ENCODE measurements at places on chromosomes 3 and 15. TPM values are rescaled to one million over a fixed set of nuclear protein-coding genes. Genes with fewer than 3 reads are reported as not detected.

Gene ADPRH
- total RNA-seq = 11.2 TPM

Gene GOLGA6D
- not detected for total RNA-seq

GRCh38 chr3:149625795-149626194 is 32.0 kb downstream of the WWTR1 start:
- no peak for DNase-seq

- no peak for DNase-seq
Measured at GRCh38 chr3:119933207-119933606, 151.3 kb downstream of the NR1I2 start.

GRCh38 chr3:74523811-74524210 is 90.6 kb downstream of the CNTN3 start:
- no peak for DNase-seq

DNA sequence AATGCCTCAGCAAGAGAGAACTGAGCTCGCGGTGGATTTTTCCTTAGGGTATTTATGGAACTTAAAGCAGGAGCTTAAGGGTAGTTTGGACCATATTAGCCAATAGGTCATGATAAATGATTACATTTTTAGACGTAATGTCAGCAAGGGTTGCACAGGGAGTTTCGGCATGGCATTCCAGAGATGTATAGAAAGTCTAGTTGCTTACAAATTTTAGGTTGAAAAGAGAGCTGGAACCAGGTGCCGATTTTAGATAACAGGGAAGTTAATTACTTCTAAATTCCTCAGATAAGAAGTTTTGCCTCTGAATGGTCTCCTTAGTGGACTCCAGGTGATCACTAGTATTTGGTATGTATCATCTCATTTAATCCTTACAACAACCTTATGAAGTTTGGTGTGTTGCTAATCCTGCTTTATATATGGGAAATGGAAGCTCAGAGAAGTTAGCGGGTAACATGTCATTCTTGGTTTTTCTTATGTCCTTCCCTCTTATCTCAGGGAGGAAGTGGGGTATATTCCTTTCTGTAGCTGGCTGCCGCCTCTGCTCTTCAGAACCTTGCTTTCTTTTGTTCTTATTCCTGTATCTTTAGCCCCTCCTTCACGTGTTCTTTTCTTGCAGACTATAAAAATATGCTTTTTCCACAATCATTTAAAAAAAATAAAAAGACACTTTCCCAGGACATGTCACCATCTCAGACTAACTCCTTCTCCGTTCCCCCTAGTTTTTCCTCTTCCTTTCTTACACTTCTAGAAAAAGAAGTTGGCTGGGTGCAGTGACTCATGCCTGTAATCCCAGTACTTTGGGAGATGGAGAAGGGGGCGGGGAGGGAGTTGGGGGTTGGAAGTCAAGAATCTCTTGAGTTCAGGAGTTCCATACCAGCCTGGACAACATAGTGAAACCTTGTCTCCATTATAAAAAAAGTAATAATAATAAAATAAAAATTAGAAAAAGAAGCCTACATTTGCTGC is 25.7 kb downstream of the IQGAP1 start:
- DNase-seq = no peak

DNA sequence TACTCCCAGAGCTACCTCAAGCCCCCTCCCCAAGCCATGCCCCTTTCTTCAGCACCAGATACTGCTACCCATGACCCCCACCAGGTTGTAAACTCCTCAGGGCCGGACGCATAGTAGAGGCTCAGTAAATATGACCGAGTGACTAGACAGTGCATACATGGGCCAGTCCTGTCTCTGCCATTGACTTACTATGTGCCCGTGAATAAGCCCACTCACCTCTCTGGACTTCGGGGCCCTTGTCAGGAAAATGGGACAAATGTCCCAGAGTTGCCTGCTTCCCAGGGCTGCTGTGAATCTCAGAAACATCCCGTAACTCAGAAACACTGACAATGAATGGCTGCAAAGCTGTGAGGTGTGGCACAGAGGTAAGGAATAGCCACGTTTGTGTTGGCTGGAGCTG is 48.2 kb upstream of the FGD5 start:
- DNase-seq = no peak

All from tongue (tissue), 3 donors.